Effector memory CD8-positive, alpha-beta T cell (primary cell): ENCODE measurements at places on chromosomes 4 and X.

DNA sequence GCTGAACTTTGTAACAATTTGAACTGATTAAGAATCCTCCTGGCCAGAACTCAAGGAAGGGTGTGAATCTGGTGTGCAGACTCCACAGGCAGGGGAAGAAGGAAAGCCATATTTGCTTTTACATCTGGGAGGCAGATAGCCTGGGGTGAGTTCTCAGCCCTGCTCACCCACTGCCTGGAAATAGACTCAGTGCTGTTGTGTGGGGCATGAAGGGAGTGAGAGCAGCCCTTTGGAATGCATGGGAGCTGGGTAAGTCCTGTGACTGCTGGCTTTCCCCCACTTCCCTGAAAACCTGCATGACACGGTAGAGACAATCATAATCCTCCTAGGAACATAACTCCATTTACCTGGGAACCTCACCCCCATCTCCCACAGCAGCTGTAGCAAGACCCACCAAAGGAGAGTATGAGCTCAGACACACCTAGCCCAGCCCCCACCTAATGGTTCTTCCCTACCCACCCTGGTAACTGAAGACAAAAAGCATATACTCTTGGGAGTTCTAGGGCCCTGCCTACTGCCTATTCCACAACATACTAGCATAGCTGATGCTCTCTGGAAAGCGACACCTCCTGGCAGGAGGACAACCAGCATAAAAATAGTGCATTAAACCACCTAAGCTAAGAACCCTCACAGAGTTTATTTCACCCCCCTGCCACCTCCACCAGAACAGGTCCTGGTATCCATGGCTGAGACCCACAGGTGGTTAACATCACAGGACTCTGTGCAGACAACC, 59.3 kb upstream of the UBQLN2 start:
- no peak for DNase-seq
- H3K27ac ChIP-seq: no peak overlapping the region
- no peaks in the 10 kb centered on the region for H3K4me1 ChIP-seq
- no peak overlapping the region for H3K4me3 ChIP-seq

DNA sequence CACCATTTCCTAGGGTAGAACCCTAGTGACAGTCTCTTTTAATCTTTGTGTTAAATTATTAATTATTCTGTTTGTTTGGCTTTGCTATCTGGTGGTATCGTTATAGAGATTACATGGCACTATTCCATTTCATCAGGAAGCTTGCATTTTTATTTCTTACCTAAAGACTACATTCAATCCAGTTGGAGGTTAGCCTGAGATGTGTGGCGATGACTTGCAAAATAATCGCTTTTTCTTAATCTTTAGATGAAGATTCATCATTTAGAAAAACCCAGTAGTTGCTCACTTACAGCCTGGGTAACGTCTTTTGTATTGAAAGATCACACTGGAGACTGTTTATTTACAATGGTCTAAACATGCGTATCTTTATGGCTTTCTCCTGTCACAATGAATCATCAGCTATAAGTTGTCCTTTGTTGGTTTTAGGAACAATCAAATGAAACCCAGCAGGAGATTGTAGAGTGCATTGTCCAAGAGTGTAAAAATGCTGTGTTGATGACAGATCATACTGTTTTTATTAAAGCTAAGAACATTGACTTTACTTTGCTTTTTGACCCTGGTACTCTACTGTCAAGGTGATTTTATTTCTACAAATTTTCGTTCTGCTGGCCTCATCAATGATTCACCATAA, 281.7 kb upstream of the PITX2 start:
- DNase-seq: no peak
- H3K27me3 ChIP-seq: no peaks in the 10 kb centered on the region
- H3K36me3 ChIP-seq: no peaks in the 10 kb centered on the region
- no peak overlapping the region for H3K4me3 ChIP-seq

DNA sequence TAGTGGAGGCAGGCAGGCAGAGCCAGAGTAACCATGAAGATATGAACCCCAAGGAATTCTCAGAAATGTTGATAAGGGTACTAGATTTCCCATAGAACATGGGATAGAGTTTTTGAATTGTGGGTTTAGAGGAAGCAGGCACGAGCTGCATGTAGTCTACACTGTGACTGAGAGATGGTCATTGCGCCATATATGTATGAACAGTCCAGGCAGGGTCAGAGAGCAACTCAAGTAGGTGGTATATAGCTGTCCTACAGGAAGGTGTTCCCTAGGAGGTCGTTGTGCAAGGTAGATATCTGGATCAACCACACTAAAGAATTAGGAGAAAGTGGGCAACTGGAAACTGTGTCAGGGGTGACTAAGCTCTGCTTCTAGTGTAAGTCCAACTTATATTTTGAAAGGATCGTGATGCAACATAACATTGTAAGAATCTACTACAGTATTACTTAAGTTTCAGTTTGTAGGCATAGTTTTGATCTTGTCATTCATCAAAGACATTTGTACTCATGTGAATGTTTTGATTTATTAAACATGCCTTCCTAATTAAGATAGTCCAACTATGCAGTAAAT, 94.6 kb downstream of the HPGD start:
- H3K36me3 ChIP-seq: no peaks in the 10 kb centered on the region
- DNase-seq: no peak
- H3K4me1 ChIP-seq: no peaks in the 10 kb centered on the region
- H3K27me3 ChIP-seq: no peaks in the 10 kb centered on the region
- H3K27ac ChIP-seq: no peak overlapping the region
- no peak overlapping the region for H3K4me3 ChIP-seq

- no peak overlapping the region for H3K4me3 ChIP-seq
- H3K4me1 ChIP-seq: no peaks in the 10 kb centered on the region
- H3K27me3 ChIP-seq: peaks cover 12% of the 10 kb centered on the region
- DNase-seq: no peak
- no peaks in the 10 kb centered on the region for H3K36me3 ChIP-seq
- no peak overlapping the region for H3K27ac ChIP-seq
These were observed 33.8 kb downstream of the NDP start for GRCh38 chrX:43939187-43939926.

- H3K4me1 ChIP-seq: no peaks in the 10 kb centered on the region
- no peak overlapping the region for H3K4me3 ChIP-seq
- no peak overlapping the region for H3K27ac ChIP-seq
- DNase-seq: no peak
These were observed 338.1 kb upstream of the F9 start for GRCh38 chrX:139192386-139192961.

DNA sequence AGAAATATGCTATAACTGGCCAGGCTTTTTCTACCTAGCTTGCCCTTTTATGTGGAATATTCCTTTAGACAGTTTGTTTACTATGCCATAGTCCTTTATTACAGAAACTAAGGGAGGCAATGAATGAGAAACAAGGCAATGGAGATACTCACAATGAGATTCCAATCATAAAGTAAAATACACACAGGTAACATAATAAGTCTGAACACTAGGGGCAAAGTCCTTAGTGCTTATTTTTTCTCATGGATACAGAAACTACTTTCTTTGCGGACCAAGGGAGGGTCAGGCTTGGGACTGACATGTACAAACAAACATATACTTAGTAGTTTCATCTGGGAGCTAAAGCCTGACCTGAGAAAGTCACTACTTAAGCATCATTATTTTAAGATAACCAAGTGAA, 16.0 kb upstream of the UGT8 start:
- no peak overlapping the region for H3K27ac ChIP-seq
- H3K27me3 ChIP-seq: no peaks in the 10 kb centered on the region
- no peaks in the 10 kb centered on the region for H3K36me3 ChIP-seq
- no peak overlapping the region for H3K4me3 ChIP-seq
- DNase-seq: no peak
- H3K4me1 ChIP-seq: no peaks in the 10 kb centered on the region

DNA sequence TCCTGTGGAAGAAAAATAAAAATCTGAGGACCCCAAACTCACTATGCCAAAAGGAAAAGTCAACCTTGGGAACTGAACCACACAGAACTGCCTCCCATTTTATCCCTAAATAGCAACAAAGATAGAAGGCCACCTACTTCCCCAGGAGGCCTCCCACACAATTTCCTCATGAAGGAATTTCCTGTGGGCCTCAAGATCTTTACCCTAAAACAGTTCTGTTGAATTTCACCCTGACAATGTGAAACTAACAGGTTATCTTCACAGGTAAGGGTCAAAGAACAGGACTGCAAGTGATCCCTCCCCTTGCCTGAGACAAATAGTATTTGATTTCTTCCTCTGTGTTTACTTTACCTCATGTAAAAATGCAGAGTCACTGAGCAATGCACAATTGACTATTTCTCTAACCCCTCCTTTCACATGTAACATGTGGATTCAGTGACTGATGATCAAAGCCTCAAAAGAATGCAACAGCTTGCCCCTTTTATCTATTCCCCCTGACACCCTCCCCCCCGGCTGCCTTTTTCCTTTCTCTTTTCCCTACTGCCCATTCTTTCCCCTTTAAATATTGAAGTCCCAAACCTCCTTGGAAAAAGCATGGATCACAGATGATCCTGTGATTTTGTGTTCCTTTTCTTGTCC, 33.3 kb downstream of the MEPE start:
- no peak overlapping the region for H3K27ac ChIP-seq
- H3K4me1 ChIP-seq: no peaks in the 10 kb centered on the region
- H3K36me3 ChIP-seq: no peaks in the 10 kb centered on the region
- no peak for DNase-seq
- no peak overlapping the region for H3K4me3 ChIP-seq

DNA sequence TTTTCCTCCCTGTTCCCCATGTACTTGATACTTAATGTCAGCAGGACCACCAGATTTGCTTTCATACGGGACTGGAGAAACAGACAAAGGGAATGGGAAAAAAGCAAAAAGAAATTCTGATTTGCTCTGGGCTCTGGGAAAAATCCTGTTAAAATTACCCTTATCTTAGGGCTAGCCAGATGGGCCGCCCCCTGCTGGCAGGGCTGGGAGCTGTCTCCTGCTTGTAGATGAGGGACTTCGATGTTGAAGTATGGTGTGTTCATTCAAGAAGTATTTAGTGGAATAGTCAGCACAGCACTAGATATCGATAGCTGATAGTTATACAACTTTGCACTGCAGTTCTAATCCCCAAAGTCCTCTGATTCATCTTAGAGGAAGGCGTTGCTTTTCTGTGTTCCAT, 45.8 kb downstream of the BCORL1 start:
- H3K4me3 ChIP-seq: no peak overlapping the region
- H3K36me3 ChIP-seq: peaks cover 28% of the 10 kb centered on the region
- H3K4me1 ChIP-seq: peaks cover 6% of the 10 kb centered on the region
- peak; percentile 35 for DNase-seq
- H3K27ac ChIP-seq: no peak overlapping the region
- no peaks in the 10 kb centered on the region for H3K27me3 ChIP-seq

GRCh38 chr4:16253127-16253960, 27.1 kb upstream of the TAPT1 start:
- no peaks in the 10 kb centered on the region for H3K27me3 ChIP-seq
- DNase-seq: no peak
- peaks cover 1% of the 10 kb centered on the region for H3K4me1 ChIP-seq
- H3K4me3 ChIP-seq: no peak overlapping the region
- H3K27ac ChIP-seq: no peak overlapping the region
- H3K36me3 ChIP-seq: no peaks in the 10 kb centered on the region

GRCh38 chrX:56793112-56793430, 64.0 kb downstream of the NBDY start:
- DNase-seq: no peak
- H3K27ac ChIP-seq: peak overlapping the region; percentile 59
- H3K36me3 ChIP-seq: peaks cover 7% of the 10 kb centered on the region
- no peak overlapping the region for H3K4me3 ChIP-seq

DNA sequence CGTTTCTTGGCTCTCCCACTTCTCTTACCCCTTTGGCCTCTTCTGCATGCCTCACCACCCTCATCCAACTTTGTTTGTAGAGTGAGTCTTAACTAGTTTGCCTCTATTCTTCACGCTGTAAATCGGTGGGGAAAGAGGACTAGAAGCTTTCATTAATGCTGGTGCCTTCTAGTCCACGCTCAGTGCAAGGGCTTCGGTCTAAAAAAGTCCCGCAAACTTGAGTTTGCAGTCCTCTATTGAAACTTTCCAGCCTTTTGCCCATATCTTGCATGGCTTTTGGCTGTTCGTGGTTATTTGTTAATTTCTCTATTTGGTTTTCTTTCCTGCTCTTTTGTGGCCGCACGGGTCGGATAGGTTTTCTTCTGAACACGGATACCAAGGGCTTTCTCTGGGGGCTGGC, 868 bp downstream of the DACH2 start:
- no peak overlapping the region for H3K27ac ChIP-seq
- DNase-seq: no peak
- H3K27me3 ChIP-seq: peaks cover 22% of the 10 kb centered on the region
- peak overlapping the region; percentile 60 for H3K4me3 ChIP-seq
- H3K4me1 ChIP-seq: peaks cover 4% of the 10 kb centered on the region
- H3K36me3 ChIP-seq: no peaks in the 10 kb centered on the region

DNA sequence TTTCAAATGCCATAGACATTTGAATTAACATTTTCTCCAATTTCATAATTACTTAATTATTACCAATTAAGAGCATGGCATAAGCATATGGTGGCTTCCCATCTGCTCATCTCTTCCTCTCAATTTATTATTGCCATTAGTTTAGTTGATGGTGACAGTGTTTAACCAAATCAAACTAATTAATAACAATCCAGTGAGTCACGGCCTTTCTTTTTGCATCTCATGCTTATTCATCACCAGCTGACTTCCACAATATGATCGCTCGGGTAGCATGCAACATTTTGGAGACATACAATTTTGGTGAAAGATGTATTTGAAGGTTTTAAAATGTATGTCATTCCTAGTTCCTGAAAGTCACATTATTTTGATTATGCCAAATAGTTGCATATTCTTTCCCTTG, 172.8 kb upstream of the TACR3 start:
- no peaks in the 10 kb centered on the region for H3K27me3 ChIP-seq
- no peaks in the 10 kb centered on the region for H3K4me1 ChIP-seq
- DNase-seq: no peak
- no peaks in the 10 kb centered on the region for H3K36me3 ChIP-seq
- H3K4me3 ChIP-seq: no peak overlapping the region
- H3K27ac ChIP-seq: no peak overlapping the region

GRCh38 chrX:23493941-23494374, 159.3 kb downstream of the PTCHD1 start:
- no peaks in the 10 kb centered on the region for H3K27me3 ChIP-seq
- no peak for DNase-seq
- H3K36me3 ChIP-seq: no peaks in the 10 kb centered on the region
- no peaks in the 10 kb centered on the region for H3K4me1 ChIP-seq
- no peak overlapping the region for H3K27ac ChIP-seq

DNA sequence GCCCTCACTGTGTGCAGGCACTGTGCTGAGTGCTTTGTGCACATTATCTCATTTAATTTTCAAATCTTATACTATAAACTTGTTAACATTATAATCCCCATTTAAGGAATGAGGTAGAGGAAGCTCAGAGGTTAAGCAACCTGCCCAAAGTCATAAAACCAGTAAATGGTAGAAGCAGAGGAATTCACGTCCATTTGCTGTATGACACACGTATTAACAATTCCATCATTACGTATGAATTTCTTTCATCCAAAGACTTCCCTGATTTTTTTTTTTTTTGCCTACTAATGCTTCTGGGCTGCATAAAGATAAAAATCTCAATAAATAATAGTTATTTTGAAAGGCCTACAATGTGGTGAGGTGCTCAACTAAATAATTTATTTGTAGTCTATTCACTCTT, 64.5 kb upstream of the H2AZ1 start:
- no peak overlapping the region for H3K4me3 ChIP-seq
- DNase-seq: no peak
- H3K36me3 ChIP-seq: no peaks in the 10 kb centered on the region
- no peak overlapping the region for H3K27ac ChIP-seq
- H3K27me3 ChIP-seq: no peaks in the 10 kb centered on the region
- H3K4me1 ChIP-seq: no peaks in the 10 kb centered on the region
